Kasumi-1 (cell line): ENCODE measurements at places on chromosomes 3 and 15.

GRCh38 chr15:98442379-98442833 lies 205.9 kb upstream of the IGF1R start:
- DNase-seq: peak; percentile 84

GRCh38 chr3:53089511-53089910 lies 40.7 kb downstream of the RFT1 start:
- no peak for DNase-seq

- peak; percentile 33 for DNase-seq
Measured at GRCh38 chr3:61848885-61849284, 287.5 kb downstream of the PTPRG start.

DNA sequence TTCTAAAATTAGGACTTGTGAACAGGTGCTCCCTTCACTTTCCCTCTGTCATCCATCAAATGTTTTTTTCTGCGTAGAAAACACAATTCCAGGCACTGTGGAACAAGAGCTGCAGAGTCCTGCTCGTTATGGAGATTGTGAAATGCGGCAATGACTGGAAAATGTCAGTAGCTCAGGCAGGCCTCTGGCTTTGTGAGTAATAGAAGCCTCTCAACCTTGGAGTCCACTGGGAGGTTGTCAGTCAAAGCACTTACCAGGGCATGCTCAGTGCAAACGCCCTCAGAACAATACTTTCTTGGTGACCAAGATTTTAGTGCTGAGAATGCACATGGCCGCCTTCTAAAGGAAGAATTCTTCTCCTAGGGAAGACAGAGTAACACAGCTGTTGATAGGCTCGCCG lies 26.7 kb upstream of the MED12L start:
- no peak for DNase-seq

- DNase-seq: no peak
Measured at GRCh38 chr3:184731786-184732537, 20.1 kb upstream of the MAGEF1 start.

GRCh38 chr3:142270407-142270806 lies 45.0 kb upstream of the GK5 start:
- DNase-seq: peak; percentile 14

DNA sequence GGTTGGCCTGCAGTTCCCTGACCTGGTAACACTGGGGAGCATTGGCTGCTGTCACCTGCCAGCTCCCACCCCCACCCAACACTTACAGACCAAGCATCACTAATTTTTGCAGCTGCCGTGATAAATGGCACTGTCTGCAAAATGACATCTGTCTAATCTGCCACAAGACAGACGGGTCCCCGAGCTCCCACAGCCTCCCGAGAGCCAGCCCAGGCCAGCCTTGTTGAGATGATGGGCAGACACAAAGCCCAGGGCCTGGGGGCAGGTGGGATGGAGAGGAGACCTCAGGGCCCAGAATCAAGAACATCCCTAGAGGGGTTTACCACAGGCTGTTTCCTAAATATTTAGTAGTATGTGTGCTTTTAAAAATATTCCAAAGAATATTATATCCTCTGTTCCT lies 203.4 kb downstream of the TBC1D2B start:
- no peak for DNase-seq

GRCh38 chr3:108862865-108863798 lies 40.5 kb downstream of the TRAT1 start:
- no peak for DNase-seq

- DNase-seq: no peak
Measured at GRCh38 chr3:56096999-56097398, 371.3 kb downstream of the ERC2 start.

GRCh38 chr3:156760333-156760732 lies 65.8 kb upstream of the LEKR1 start:
- no peak for DNase-seq

- no peak for DNase-seq
Measured at GRCh38 chr15:74007820-74008371, 13.4 kb downstream of the PML start.

- no peak for DNase-seq
Measured at GRCh38 chr15:66614456-66614855, 48.7 kb upstream of the LCTL start.

DNA sequence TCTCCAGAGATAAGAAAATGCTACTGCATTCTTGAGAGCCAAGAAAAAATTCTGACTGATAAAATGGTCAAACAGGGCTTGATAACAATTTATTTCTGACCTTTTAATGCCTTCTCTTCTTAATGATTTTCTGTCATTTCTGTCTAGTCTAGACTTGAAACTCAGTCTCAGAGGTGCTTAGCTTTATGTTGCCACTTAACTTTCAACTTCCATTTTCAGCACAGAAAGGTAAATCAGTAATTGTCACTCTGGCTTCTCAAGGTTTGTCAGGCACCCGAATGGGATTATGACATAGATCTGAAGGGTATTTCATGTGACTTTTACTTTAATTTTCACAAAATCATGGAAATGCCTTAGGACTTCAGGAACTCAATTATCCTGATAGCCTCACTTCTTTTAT lies 155.4 kb upstream of the GBE1 start:
- no peak for DNase-seq

GRCh38 chr3:51711352-51712037 lies 4.6 kb downstream of the GRM2 start:
- no peak for DNase-seq

- peak; percentile 81 for DNase-seq
Measured at GRCh38 chr15:48966595-48967301, 3.0 kb upstream of the SHC4 start.

GRCh38 chr3:28388978-28389377 lies 40.4 kb upstream of the AZI2 start:
- no peak for DNase-seq

- DNase-seq: peak; percentile 38
Measured at GRCh38 chr15:50182219-50183013, 420 bp downstream of the SLC27A2 start.

- DNase-seq: no peak
Measured at GRCh38 chr15:61331019-61331418, 101.9 kb upstream of the RORA start.

GRCh38 chr3:11382146-11382745 lies 110.0 kb downstream of the ATG7 start:
- DNase-seq: no peak

DNA sequence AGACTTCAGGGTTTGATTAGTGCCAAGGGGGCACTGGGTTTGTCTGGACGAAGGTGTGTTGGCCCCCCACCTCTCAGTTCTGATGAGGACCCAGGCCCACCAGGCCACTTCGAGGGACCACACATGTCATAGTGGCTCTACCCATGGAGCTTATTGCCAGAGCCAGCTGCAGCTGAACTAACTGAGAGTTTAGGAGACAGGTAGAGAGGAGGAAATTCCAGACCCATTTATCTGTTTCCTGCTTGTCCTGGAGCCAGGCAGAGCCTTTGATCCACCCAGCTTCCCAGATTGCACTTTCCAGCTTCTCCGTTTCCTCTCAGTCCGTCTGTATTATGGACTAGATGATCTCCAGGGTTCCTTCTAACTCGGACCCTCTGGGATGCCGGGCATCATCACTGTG lies 20.9 kb downstream of the SLC24A1 start:
- DNase-seq: no peak

- DNase-seq: no peak
Measured at GRCh38 chr15:90479656-90480055, 50.1 kb upstream of the CRTC3 start.
